Endothelial cell (in vitro differentiated cells): ENCODE measurements at places on chromosomes 11 and 22.

DNA sequence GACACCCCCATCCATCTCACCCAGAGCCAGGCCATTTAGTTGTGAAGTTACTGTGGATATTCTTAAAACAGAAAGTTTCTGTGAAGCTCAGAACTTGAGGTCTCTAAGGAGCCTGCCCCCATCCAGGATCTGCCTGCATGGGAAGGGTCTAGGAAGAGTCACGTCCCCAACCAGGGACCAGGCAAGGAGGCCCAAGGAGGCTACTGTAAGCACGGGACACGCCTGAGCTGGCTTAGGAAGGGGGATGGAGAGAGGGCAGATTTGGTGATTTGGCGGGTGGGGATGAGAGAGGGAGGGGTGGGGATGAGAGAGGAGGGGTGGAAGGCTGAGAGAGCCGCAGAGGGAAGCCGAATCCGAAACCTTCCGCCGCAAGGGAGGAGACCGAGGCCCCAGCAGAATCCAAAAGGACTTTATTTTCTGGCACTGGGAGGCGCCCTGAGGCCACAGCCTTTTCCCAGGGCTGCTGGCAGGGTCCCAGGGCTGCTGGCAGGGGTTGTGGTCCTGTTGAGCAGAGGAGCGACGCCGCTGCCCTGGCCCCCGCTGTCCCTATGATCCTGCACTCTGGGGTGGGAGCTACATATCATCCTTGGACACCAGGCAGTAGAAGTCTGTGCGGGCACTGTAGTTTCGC is 9.4 kb downstream of the SIGIRR start:
- no peak for DNase-seq

GRCh38 chr11:70538641-70539359 is 140.5 kb downstream of the CTTN start:
- DNase-seq, result no peak

GRCh38 chr22:49968831-49969661 is 8.5 kb downstream of the PIM3 start:
- peak; percentile 10 for DNase-seq

DNA sequence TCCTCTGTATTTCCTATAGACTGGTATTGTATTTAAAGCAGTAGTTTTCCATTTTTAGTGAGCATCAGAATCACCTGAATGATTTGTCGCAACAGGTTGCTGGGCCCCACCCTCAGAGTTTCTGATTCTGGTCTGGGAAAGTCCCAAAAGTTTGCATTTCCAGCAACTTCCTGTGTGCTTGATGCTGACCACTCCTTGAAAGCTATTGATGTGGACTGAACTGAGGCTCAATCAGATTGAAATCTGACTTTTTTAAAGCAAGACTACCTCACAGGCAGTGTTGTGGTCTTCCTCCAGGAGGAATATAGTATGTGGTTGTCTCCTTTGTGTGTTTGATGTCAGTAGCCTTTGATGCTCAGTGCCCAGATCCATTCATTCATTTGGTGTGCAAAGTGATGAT is 17.2 kb upstream of the MPZL2 start:
- no peak for DNase-seq

DNA sequence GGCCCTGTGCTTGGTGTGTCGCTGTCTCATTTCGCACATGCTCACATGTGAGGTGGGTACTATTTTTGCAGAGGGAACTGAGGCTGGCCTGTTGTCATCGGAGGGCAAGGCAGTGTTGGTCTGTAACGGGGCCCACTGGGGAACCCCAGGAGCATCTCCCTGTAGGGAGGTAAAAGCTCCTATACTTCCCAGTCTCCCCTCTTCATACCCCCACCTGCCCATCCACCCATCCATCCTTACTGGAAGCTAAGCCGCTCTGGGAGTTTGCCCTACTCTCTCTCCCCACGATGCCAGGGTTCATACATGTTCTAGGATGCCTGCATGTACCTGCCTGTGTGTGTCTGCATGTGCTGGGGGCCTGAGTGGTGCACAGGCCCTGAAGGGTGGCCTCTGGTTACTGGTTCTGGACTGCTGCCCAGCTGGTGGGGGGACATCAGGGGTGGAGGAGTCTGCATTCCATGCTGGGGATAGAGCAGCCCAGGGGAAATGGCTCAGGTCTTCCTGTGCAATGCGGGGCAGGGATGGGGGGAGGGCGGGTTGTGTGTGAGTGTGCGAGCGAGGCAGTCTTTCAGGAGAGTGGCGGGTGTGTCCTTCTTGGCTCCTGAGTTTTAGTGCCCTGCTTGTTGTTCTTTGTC is 77.7 kb downstream of the PKNOX2 start:
- no peak for DNase-seq

GRCh38 chr11:72673284-72673942 is 809 bp downstream of the PDE2A start:
- peak; percentile 26 for DNase-seq

DNA sequence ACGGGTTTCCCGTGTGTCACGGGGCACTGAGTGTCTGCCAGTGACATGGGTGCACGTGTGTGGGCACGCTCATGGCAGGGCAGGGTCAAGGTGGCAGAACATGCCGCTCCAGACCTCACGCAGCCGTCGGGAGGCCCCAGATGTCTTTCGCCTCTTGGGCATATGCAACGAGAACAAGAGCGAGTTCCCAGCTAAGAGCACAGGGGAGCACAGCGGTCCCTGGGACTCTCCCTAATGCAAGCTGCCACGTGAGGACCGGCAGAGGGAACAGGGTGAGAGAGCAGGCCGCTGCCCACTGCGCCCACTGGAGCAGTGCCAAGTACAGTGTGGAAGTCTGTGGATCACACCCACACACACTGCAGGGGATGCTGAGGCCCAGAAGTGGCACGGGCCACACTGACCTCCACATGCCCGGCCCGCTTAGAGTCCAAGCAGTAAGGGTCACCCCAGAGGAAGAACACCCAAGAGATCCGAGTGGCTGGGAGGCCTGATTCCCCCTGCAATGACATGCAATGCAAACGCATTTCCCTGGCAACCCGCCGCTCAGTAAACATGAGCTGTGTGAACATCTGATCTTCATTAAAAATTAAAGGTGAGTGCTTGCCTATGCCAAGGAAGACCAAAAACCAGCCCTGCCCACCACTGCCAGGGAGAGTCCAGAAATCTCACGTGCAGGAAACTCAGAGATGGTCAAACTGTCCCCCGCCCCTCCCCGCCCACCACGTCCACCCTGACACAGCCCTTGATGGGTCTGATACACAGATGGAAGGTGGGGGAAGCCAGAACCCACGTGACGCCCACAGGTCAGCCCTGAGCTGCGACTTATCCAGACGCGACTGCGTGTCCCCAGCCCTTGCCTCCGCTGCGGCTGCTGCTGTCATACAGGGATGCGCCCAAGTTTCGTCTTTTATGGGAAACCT is 11.7 kb downstream of the CERK start:
- no peak for DNase-seq

GRCh38 chr22:41862160-41862529 is 29.2 kb downstream of the SREBF2 start:
- DNase-seq, result no peak

DNA sequence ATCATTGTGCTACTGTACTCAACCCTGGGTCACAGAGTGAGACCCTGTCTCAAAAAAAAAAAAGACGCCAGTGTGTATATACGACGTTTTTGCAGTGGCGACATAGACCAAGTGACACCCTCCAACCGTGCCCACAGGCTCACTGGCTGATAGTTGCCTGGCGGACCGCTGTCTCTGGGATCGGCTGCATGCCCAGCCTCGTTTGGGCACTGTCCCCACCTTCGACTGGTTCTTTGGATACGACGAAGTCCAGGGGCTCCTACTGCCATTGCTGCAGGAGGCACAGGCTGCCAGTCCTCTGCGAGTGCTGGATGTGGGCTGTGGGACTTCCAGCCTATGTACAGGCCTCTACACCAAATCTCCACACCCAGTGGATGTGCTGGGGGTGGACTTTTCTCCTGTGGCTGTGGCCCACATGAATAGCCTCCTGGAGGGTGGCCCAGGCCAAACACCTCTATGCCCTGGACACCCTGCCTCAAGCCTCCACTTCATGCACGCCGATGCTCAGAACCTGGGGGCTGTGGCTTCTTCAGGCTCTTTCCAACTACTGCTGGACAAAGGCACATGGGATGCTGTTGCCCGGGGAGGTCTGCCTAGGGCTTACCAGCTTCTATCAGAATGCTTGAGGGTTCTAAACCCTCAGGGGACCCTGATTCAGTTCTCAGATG is 1.3 kb downstream of the CSKMT start:
- no peak for DNase-seq

DNA sequence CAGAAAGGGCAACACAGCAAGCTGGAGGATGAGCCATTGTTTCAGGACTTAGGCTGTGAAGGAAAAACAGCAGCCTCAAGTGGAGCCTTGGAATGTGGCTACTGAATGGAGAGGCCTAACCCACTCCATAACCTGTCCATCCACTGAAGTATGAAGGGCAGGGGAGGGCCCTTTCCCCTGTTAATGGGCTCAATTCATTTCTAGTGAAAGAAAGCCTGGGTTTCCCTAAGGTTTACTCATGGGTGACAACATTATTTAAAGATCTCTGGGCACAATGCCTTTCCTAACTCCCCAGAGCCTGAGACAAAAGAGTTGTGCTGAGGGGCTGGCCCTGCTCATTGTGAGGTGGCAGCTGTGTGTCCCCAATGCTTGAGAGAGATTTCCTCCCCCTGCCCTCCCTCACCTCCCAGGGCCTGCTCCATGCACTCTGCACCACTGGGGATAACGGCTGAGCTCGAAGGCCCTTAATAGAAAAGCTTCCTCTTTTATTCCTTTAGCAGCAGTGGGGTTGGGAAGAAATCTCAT is 83.8 kb downstream of the ME3 start:
- no peak for DNase-seq

DNA sequence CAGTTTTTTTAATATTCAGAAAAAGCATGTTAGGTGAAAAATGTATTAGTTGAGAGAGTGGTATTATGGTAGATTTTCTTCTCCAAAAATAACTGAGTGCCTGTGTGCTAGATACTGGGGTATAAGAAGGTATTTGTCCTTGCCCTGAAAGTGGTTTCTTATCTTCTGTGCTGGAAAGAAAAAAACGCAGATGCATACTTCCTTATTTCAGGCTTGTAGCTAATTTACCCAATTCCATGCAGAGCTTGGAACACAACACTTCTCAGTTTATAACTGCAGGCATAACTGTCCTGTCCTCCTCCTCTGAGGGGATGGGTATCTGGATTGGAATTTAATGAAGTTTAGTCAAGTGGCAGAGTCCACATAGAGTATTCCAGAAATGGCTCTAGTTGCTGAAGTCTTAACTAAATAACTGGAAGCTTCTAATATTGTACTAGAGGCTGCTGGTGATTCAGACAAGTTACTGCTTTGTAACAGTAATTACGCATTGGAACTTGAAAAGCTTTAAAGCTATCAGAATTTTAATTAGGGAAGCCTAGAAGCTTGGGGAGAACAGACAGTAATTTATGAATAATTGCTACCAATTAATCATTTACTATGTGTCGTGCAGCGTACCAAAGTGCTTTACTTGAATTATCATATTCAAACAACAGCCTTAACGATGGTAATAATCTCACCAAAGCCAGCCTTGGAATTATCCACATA is 12.7 kb upstream of the C11orf91 start:
- no peak for DNase-seq

- DNase-seq, result no peak
Observed at GRCh38 chr11:28472904-28473303, 364.7 kb downstream of the METTL15 start.

DNA sequence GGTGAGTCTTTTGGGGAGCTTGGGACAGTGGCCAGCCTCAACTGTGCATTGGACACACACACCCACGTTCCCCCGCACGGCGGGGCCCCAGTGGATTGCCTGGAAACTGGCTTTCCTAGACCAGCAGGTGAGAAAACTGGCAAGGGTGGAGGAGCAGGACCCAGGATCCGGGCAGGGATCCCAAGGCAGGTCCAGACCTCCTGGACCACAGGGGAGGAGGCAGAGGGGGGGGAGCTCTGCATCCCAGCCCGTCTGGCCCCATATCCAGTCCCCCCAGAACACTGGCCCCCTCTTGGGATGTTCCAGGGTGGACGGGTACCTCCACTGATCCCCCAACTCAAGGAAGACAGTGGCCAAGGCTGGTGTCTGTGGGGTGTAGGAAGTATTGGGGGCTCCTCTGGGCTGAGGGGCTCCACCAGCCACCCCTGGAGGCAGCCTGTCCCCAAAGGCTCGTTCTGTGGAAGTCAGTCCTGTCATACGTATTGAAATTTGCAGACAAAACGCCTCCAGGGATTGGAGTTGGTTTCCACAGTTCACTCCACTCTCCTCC is 89.3 kb upstream of the LINC01488 start:
- no peak for DNase-seq

GRCh38 chr11:120198403-120198786 is 12.4 kb upstream of the OAF start:
- no peak for DNase-seq

DNA sequence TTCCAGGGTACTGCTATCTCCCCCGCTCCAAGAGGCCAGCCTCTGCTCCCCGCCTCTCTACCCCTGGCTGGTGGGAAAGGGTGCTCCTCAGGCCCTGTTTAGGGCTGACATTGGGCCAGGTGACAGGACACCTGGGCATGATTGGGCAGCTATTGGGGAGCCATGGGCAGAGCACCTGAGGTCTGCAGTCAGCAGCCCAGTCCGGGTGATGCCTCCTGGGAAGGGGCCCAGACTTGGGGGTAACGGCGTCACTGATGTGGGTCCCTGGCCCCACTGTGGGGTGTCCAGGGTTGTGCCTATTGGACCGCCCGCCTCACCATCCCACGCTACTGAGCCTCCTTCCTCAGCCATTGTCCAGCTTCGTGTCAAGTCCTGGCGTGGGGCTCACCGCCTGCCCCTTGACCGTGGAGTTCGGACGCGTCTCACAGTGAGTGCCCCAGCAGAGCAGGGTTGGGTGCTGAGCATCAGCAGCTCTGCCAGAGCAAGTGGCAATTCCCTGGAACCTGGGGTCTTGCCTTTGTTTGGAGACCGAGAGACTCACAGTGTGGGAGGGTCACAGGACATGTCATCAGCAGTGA is 2.8 kb upstream of the GATD1 start:
- no peak for DNase-seq

DNA sequence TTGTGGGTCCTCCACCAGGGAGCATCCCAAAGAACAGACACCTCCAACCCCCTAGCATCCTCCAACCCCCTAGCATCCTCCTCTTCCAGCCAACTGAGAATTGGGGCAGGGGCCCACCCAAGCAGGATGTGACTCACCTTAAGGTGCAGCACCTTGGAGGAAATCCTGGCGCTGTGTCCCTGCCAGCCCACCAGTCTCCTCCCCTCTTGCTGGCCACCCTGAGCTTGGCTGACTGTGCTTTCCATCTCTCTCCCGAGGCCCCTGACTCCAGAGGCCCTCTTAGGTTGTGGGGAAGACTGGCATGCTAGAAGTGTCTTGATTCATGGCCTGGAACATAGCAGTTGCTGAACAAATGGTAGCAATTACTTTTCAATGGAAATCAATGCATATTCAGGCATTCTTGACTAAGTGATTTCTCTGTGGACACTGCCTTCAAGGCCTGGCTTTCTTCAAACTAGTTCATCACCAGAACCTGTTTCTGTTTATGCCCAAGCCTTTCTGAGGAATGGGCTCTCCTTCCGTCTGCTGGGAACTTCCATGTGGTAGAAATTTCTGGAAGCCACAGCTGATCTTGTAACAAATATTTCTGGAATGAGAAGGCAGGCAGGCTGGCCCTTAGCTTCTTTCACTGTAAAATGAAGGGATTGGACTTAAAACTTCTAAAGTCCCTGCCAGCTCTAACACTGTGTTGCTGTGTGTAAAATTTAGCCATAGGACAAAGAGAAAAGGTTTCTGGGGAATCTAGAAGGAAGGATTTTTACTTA is 60.5 kb downstream of the CEP164 start:
- no peak for DNase-seq
